ENCODE measurements at places on chromosomes 6 and 20. TPM values are rescaled to one million over a fixed set of nuclear protein-coding genes. Genes with fewer than 3 reads are reported as not detected.

DNA sequence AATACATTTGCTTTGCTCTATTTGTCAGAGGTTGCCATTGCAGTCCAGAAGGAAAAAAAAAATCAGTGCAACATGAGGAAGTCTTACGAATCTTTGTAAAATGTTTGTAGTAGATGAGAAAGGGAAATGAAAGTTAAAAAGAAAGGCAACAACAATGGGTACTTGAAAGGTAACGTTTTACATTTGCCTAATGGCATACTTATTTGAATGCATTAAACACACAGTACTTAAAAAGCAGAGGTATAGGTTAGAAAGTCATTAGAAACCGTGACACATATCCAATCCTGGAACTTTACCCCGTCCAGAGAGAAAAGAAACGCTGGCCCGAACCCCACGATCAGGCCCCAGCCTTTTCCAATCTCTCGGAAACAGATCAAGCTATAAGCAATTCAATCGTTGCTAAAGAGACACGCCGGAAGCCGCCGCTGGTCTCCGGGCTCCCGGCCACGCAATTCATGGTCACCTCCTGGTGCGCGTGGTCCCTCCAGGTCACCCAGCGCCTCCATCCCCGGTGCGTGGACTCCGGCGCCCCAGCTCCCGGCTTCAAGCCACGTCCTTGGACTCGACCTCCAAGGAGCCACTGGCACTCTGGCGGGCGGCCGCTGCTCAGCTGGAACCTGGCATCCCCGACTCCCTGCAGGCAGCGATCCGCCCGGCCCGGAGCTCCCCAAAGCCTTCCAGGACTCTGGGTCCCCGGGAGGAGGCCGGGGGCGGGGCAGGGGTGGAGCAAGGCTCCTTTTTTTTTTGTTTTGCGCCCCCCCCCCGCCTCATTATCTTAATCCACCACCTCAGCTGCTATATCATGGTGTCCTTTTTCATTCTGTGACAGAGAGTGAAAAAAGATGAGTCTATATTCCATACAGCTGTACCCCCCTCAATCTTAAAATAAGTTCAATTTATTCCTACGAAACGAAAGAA, at the start of gene SLC18B1:
Gene SLC18B1 (minus strand): TSS at position 687 of the 918 bp plus-strand sequence. CDS start 181 bp downstream, at position 506.
- no peak for DNase-seq

DNA sequence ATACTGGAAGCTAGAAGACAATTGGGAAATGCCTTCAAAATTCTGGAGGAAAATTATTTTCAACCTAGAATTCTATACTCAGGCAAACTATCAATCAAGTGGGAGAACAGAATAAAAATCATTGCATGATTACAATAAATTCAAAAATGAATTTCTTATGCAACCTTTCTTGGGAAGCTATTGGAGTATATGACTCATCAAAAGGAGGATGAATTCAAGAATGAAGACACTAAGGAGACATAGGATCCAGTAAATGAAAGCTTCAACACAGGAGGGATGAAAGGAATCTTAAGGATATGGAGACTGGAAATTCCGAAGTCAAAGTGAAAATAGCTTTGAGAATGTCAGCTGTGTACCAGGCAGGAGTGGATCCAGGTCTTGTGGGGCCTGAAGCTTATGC, 12.6 kb upstream of the UBR2 start:
- no peak for DNase-seq

DNA sequence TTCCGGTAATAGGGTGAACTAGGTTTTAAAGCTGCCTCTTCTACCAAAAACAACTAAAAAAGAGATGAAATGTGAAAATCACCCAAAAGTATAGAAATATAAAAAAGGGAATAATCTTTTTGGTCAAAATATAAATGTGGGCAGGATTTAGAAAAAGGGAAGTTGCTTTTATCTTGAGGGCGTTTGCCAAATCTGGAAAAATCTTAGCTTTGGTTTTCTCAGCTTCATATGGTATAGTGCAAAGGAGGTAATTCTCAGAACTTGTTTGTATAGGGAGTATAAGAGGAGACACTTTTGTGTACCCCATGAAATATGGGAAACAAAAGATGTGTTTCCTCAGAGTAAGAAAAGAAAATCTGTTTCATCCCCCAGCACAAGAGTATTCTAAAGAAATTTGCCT, 54.2 kb upstream of the TRIM26 start:
- no peak for DNase-seq

Gene TP53INP2
- 13.0 TPM for total RNA-seq

Gene CRISP2
- total RNA-seq = not detected

Gene GGT7
- total RNA-seq = 14.1 TPM

Gene LY6G6D
- not detected for total RNA-seq

All from GM12878 (cell line).